ENCODE measurements at places on chromosomes 5 and 9.

DNA sequence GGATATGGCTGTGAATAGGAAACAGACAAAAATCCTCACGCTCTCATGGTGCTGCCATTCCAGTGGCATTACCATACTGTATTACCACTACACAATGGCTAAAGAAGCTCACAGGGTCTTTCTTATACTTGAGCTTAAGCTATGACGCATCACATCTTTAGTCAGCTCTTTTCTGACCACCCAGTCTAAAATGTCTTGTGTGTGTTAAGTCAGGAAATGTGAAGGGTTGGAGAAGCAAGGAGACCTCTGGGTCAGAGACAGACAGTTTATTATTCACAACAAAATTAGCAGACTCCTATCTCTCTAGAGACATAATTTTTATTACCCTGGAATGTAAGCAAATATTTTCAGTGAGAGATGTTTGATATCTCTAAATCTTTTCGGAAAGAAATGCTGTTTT lies 1583.2 kb upstream of the WWC1 start:
- no peak for DNase-seq

- no peak for DNase-seq
Observed at GRCh38 chr5:111147502-111147901, 55.4 kb downstream of the WDR36 start.

DNA sequence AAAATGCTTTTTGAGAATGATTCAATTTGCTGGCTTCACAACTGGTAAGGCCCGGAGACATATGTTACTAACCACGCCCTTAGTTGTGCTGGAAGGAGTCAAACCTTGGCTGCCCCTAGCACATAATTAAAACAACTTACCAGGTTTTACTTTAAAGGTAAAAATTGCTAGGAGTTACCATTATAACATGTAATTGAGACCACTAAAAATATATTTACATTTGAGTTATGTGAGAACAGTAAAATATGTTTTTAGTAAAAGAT lies 435.6 kb upstream of the CDH9 start:
- DNase-seq, result no peak

- DNase-seq, result no peak
Observed at GRCh38 chr5:168227001-168227400, 64.4 kb upstream of the WWC1 start.

Measured in activated T-helper 1 cell treated with anti-CD3 and anti-CD28 coated beads, Interleukin-2, amount 50 U/mL, for 16 hours (primary cell).